ENCODE measurements at places on chromosomes 16 and 17. TPM values are rescaled to one million over a fixed set of nuclear protein-coding genes. Genes with fewer than 3 reads are reported as not detected.

DNA sequence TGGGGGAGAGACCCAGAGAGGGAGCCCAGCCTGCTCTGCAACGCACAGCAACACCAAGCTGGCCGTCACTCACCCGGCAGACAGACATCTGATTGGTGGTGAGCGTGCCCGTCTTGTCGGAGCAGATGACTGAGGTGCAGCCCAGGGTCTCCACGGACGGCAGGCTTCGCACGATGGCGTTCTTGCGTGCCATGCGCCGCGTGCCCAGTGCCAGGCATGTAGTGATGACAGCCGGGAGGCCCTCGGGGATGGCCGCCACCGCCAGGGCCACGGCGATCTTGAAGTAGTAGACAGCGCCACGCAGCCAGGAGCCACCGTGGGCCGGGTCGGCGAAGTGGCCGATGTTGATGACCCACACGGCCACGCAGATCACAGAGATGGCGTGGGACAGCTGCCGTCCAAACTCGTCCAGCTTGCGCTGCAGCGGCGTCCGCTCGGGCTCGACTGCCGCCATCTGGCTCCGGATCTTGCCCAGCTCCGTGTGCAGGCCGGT is 16.9 kb downstream of the ATP2A3 start:
- no peak for DNase-seq

DNA sequence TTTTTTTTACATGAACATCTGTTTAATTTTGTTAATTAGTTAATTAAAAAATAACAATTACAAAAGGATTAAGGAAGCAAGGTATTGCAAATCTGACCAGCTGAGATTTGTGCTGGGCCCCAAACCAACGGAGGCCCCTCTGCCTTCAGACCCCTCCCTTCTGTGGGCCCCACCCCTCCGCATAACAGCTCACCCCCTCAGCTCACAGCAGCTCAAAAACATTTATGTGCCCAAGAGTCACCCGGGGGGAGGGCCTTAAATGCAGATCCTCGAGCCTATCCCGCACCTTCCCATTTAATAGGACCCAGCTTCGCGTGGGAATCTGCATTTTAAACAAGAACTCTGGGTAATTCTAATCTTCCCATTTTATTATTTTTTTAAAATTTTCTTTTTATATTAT is 75.0 kb downstream of the MGAT5B start:
- DNase-seq = no peak

The KRT16 gene
- not detected for total RNA-seq

The FNDC8 gene
- not detected for total RNA-seq

The PRSS53 gene
- total RNA-seq = 2.1 TPM

- DNase-seq = no peak
These were observed 105.4 kb downstream of the TRIM37 start for GRCh38 chr17:59001158-59001814.

The CLDN7 gene
- total RNA-seq = 111 TPM

- DNase-seq = no peak
These were observed 3.1 kb upstream of the NPW start for GRCh38 chr16:2016407-2016922.

- DNase-seq = no peak
These were observed 40.5 kb downstream of the BEAN1 start for GRCh38 chr16:66467611-66468010.

DNA sequence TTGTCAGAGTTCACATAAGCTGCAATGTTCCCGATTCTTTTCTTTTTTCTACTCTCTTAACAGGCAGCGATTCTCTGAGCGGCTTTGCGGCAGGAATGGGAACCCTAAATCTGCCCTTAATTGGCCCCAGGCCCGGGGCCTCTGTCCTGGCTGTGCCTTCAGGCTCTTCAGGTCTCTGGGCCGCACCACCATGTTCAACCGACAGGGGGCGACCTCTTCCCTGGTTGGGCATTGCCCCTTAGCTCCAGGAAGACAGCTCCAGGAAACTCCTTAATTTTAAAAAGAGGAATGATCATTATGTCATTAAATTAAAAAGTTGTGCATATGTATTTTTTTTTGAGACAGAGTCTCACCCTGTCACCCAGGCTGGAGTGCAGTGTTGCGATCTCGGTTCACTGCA is 20.3 kb downstream of the CACNG5 start:
- no peak for DNase-seq

GRCh38 chr16:3180445-3180878 is 7.5 kb upstream of the OR1F1 start:
- DNase-seq = no peak

DNA sequence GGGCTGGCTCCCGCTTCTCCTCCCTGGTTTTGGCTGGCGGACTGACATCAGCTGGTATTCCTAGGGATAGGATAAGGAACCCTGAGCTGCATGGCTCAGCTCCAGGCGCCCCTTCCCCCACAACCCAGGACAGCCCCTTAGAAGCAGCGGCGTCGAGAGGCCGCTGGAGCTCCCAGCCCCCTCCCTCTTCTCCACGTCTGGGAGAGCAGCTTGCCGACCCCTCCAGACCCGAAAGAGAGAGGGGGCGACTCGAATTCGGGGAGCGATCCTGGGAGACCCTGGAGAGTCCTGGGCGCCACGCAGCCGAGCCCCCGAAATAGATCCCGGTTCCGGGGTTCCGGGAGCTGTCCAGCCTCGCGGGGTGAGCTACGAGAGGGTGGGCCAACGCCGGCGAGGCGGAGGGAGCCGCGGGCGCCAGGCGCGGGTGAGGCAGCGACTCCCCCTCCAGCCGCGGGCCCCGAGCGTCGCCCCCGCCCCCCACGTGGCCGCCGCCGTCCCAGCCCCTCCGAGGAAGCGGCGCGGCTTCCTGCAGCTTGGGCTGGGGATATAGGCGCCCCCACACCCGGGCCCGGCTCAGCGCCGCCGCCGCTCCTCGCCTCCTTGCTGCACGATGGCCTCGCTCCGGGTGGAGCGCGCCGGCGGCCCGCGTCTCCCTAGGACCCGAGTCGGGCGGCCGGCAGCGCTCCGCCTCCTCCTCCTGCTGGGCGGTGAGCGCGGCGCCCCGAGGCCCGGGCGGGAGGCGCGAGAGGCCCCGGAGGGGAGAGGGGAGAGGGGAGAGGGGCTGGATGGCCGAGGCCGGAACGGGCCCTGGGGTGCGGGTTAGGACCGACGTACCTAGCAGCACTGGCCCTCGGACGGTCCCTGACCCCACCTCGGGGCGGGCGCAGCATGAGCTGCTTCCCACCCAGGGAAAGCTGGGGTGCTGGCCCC is at the start of gene RAMP2:
Gene RAMP2, plus strand, starts transcription at position 576 of the 930 bp plus-strand sequence. Its CDS starts 35 bp downstream, at position 611.
- DNase-seq = peak; percentile 49

- DNase-seq = no peak
These were observed 41.3 kb upstream of the DNAH17 start for GRCh38 chr17:78618264-78619066.
